ENCODE measurements at places on chromosomes 1 and 21.
A peak's percentile ranks its signal among the peaks of the same experiment; 100 is the strongest.

DNA sequence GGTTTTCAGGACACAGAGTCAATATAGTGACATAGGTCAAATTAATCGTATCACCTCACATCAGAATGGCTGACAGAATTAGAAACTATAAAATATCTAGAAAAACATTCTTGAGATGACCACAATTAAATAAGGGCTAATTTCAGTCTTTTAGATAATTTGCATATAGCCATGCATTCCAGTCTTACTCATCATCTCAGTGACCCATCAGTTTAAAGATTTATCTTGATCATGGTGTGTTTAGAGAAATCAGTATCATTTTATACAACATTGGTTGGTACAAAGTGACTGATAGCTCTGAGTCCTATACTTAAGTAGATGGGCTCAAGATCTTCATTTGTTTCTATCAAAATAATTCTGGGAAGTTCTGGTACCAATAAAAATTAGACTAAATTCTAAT is 262.3 kb upstream of the SNX7 start:
- no peak for DNase-seq

DNA sequence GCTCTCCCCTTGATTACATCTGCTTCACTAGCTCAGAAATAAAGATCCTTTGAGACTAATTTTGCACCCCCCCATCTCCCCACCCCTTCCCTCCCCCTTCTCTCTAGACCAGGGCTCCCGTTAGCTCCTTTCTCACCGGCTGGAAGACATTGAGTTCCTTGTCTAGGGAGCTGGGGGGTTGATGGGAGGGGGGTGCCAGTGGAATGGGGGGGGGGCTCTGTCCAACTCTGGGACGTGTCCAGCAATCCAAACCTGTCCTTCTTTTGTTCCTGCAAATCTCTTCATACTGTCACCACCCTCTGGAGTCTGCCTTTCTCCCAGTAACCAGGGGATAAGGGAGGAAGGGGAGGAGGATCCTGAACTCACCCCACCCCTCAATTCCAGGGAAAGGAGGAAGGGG is 61.9 kb downstream of the RHBG start:
- DNase-seq, result no peak

- no peak for DNase-seq
These were observed 255.0 kb downstream of the FAF1 start for GRCh38 chr1:50705041-50705440.

DNA sequence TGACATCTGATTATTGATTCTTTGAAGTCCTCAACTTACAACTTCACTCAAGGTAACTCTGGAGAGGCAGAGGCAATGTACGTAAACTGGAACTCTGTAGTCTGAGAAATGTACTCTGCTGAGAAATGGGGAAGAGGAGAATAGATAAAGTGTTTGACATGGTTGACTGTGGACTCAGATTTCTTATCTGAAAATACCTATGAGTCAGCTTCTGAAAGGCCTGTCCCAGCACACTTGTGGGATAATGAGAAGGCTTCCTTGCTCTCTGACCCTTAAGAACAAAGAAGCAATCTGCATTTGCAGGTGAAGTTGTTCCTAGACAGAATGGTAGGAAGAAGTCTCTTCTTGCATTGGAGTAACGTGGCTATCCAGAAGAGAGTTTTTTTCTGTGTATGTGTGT is 1573.5 kb downstream of the BRINP3 start:
- no peak for DNase-seq

GRCh38 chr1:218164111-218164929 is 120.8 kb upstream of the RRP15 start:
- no peak for DNase-seq

DNA sequence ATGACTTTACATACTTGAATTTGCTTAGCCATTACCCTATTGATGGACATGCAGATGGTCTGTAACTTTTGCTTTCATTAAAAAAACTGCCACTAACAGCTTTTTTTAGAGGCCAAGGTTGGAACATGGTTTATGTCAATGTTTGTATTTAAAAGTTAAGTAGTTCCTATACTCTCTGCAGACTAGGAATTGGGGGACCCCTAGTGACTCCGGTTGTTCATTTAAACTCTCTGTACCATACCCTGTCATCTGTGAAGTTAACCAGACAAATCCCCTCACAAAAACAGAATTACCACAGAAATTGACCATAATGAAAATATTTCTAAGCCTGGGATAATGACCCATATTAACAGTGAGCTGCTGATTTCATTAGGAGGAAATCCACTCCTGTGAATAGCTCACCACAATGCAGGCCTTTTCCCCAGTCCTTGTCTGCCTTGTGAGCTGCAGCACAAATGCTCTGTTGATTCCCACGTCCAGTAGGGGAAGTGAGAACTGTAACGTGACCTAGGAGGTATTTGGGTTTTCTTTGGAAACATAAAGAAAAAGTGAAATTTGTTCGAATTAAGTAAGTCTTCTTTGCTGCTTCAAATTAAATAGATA is 30.2 kb upstream of the CD101 start:
- DNase-seq, result no peak

- peak; percentile 29 for DNase-seq
These were observed 333.4 kb downstream of the CHRM3 start for GRCh38 chr1:239719642-239720258.

GRCh38 chr1:33930346-33931110 is 66.6 kb downstream of the HMGB4 start:
- DNase-seq, result no peak

DNA sequence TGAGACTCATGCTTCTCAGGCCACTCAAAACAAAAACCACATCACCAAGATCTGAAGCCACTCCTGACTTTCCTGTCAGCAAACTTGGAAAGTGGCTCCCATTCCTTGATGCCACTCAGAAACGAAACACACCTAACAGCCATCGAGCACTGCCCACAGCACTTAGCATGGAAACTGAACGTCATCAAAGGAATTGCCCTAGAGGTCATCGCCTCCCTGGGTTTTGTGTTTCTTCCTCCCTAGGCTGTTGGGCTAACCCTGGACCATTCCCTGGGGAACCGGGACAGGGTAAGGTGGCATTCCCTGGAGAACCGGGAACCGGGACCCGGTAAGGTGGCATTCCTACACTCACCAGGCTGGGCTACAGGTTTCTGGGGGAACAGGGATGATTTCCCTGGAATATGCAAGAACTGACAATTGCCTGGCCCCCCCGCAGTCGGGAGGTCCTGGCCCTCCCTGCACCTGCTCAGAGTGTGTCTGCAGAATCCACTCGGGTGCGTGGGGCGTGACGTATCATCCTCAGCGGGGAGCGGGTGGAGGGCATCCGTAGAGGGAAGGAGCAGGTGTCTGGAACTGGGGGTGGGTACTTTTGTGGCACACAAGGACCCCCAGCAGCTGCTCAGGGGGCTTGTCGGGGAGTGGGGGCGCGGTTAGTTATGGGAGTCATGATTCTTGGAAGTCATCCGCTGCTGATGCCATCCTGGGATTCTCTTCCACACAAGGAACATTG is 30.3 kb downstream of the SLC45A1 start:
- no peak for DNase-seq

DNA sequence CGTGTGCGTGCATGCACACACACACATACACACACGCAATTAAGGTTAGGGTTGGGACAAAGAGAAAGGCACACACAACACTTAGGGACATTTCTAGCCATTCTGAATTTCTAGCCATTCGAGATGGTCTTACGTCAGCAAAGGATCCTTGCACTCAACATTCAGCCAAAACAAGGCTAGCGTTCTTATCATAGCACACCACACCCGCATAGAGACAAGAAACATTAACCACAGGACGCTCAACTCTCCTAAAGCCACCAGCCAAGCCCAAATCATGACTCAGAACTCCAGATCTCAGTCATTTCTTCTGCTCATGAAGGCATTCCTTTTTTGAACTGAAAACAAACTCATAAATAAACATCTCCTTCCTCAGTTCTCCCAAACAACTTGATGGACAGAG is 106.8 kb downstream of the LMO4 start:
- DNase-seq, result no peak

- DNase-seq, result no peak
These were observed 4.9 kb upstream of the HENMT1 start for GRCh38 chr1:108665771-108666170.

DNA sequence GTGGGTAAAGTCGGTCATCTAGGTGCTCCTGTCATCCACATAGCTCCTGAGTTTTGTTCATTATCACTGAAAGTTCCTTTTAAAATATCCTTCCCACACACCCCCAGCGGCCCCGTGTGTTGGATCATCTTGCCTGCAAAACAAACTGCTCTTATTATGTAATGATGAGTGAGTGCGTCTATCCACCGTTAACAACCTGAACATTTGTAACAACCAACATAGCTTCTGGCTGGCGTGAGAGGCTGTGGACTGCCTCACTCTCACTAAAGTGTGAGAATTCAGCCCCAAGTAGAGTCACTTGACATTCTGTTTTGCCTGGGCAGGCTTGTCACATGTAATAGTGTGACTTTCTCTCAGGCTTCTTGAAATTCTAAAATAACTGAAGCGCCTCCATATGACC is 14.5 kb upstream of the KCNA2 start:
- DNase-seq, result no peak

GRCh38 chr1:45116340-45116739 is 90.1 kb downstream of the ZSWIM5 start:
- DNase-seq, result no peak

DNA sequence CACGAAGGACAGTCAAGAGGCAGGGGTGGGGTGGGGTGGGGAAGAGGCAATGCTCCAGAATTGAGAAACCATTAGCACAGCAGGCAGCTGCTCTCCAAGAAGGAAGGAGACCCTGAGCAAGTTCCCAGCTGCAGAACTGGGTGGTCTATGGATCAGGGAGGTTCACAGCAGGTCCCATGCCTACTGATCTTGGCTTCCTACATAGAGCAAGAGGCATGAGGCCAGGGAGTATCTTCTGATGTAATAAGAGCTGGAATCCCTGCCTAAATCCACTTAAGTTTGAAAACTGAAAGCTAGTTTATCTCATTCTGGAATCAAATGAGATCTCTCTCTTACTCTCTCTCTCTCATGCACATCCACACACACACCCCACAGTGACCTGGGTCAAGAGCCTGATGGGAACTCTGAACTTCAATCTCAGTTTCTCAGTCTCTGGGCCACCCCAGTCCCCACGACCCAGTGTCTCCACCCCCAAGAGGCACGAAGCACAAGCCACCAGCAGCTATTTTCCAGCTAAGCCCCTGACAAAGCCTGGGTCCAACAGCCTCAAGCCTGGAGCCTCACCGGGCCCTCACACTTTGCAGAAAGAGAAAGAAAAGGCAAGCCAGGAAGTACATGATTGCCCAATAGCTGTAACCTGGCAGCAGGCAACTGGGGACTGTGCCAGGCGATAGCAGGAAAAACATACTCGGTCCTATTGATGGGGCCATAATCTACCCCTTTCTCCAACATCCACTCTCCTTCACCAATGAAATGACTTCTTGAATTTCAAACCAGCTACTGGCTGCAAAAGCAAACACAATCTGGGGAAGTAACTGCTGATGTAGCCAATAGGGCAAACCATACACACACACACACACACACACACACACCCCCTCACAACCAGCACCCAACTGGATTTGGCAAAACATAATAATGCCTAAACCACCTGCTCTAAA is 2.2 kb downstream of the NUAK2 start:
- peak; percentile 6 for DNase-seq

GRCh38 chr1:213983493-213984386 is 4.0 kb upstream of the PROX1 start:
- no peak for DNase-seq

GRCh38 chr1:57106296-57106695 is 140.5 kb upstream of the C8B start:
- no peak for DNase-seq

GRCh38 chr1:11307852-11308251 is 34.9 kb downstream of the UBIAD1 start:
- DNase-seq, result no peak

- no peak for DNase-seq
These were observed 10.6 kb downstream of the VCAM1 start for GRCh38 chr1:100730130-100730529.

Measured in T-helper 9 cell (primary cell).